Cerebellum (tissue), 4 donors: ENCODE measurements at places on chromosomes 13 and 19. TPM values are rescaled to one million over a fixed set of nuclear protein-coding genes. Genes with fewer than 3 reads are reported as not detected.

Gene CD177
- 0.91 TPM for total RNA-seq

Gene APOC4
- not detected for total RNA-seq

Gene DACT3
- 6.6 TPM for total RNA-seq

Gene TBC1D17
- 9.5 TPM for total RNA-seq

Gene NUCB1
- 51.2 TPM for total RNA-seq

Gene ZFP82
- total RNA-seq, result 41.6 TPM
